ENCODE measurements at places on chromosomes 5 and 9. TPM values are rescaled to one million over a fixed set of nuclear protein-coding genes. Genes with fewer than 3 reads are reported as not detected.

PCDHGC3 gene
- total RNA-seq, result 6.5 TPM

IFNK gene
- total RNA-seq, result not detected

F2RL2 gene
- 3.7 TPM for total RNA-seq

PCDHAC1 gene
- total RNA-seq, result 3.0 TPM

PRUNE2 gene
- total RNA-seq, result 0.06 TPM

CAMK2A gene
- 0.94 TPM for total RNA-seq

GPX3 gene
- 22.8 TPM for total RNA-seq

IL9 gene
- total RNA-seq, result not detected

TMC1 gene
- total RNA-seq, result 0.13 TPM

MARCOL gene
- total RNA-seq, result not detected

MARCHF3 gene
- 1.4 TPM for total RNA-seq

GABRB2 gene
- not detected for total RNA-seq

MTREX gene
- total RNA-seq, result 34.9 TPM

NOTCH1 gene
- 8.7 TPM for total RNA-seq

IFNA7 gene
- not detected for total RNA-seq

TMEM171 gene
- 6.3 TPM for total RNA-seq

FGF10 gene
- not detected for total RNA-seq

BTNL3 gene
- not detected for total RNA-seq

PCDHA10 gene
- total RNA-seq, result 0.03 TPM

LCN9 gene
- not detected for total RNA-seq

CCL19 gene
- total RNA-seq, result not detected

CCL27 gene
- not detected for total RNA-seq

ZFP37 gene
- 2.5 TPM for total RNA-seq

RASEF gene
- 5.7 TPM for total RNA-seq

HAPLN1 gene
- not detected for total RNA-seq

PHF24 gene
- 0.08 TPM for total RNA-seq

GPR151 gene
- not detected for total RNA-seq

ADGRD2 gene
- not detected for total RNA-seq

RECK gene
- total RNA-seq, result 6.5 TPM

BDP1 gene
- total RNA-seq, result 11.4 TPM

GDA gene
- 1.2 TPM for total RNA-seq

All from A549 treated with GW870086 at 1 μM for 4 hours (cell line).